NCI-H2029 treated with DMSO at 0.1 percent for 48 hours (cell line): ENCODE measurements at places on chromosomes 6 and 20.
A peak's percentile ranks its signal among the peaks of the same experiment; 100 is the strongest.

DNA sequence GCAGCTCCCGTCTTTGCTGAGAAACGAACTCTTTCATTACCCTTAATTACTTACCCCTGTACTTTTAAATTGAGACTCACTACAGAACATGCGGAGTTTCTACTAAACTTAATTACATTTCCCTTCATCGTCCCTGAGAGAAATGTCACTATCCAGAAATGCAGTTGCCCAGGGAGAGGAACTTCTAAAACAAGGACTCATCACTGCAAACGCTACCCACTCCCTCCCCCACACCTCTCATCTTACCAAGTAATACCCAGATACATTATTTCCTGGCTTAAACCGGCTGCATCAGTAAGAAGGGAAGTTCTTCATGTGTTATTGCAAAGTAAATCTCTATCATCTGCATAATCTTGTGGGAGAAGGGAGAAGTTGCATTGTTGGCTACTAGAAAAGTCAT, 138.3 kb downstream of the IPCEF1 start:
- DNase-seq, result no peak

- DNase-seq, result no peak
Measured at GRCh38 chr6:144681334-144681733, 396.2 kb downstream of the UTRN start.

GRCh38 chr6:108799354-108799717, 48.9 kb upstream of the ARMC2 start:
- no peak for DNase-seq

- no peak for DNase-seq
Measured at GRCh38 chr6:134732763-134733162, 217.1 kb downstream of the ALDH8A1 start.

DNA sequence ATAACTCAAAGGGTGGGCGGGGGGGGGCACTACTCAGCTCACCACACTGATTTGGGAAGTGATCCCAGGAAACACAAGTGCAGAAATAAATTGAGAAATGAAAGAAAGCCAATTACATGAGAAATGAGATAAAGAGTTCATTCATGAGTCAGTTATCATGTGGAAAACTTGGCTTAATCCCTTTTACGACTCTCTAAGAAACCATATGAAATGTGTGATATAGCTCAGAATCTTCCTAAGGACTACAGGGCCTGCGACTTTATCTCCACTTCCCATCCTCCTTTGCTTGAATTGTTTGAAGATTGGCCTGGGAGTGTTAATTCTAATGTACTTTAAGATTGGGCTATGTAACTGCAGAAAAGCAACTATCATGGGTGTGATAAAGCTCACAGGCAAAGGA, 3.6 kb upstream of the BTN2A2 start:
- no peak for DNase-seq

GRCh38 chr6:33116417-33116816, 40.6 kb downstream of the HLA-DPB1 start:
- no peak for DNase-seq

DNA sequence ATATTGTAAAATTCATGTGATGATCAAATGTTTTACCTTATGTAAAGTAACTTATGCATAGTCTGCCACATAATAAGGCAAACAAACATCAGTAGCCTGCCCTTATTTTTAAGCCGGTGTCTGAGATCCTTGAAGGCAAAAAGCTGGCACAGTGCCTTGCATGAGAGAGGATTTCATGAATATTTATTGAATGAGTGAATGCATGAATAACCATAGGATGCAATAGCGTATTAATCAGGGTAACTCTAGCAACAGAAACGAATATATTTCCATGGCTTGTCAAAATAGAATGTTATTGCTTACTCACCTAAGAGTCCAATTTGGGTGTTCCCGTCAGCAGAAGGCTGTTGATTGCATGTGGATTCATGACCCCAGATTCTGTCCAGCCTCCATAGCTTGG, 34.9 kb downstream of the BTBD3 start:
- DNase-seq, result no peak

GRCh38 chr6:3312604-3313231, 54.0 kb downstream of the PSMG4 start:
- DNase-seq, result no peak

- DNase-seq, result no peak
Measured at GRCh38 chr20:23877524-23877923, 2.0 kb downstream of the CST5 start.

DNA sequence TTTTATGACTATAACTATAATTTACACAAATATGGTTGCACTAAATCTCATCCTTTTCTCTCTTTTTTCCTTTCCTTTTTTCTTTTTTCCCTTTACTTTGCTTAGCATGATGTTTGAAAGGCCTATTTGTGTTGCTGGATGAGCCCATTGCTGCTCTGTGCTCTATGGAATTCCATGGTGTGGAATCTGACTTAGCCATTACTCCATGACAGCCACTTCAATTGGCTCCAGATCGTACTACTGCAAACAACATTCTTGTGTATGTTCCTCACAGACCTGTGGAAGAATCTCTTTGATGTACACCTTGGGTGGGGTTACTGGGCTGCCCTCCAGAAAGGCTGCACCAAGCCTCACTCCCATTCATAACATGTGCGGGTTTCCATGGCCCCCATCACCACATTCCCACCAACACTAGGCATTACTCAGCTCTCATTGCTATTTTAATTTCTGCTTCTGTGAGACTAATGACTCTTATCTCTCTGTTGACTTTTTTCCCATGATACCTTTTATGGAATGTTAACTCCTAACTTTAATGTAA, 979.0 kb downstream of the KIF16B start:
- DNase-seq, result no peak

- no peak for DNase-seq
Measured at GRCh38 chr20:658202-658601, 5.2 kb upstream of the SRXN1 start.

DNA sequence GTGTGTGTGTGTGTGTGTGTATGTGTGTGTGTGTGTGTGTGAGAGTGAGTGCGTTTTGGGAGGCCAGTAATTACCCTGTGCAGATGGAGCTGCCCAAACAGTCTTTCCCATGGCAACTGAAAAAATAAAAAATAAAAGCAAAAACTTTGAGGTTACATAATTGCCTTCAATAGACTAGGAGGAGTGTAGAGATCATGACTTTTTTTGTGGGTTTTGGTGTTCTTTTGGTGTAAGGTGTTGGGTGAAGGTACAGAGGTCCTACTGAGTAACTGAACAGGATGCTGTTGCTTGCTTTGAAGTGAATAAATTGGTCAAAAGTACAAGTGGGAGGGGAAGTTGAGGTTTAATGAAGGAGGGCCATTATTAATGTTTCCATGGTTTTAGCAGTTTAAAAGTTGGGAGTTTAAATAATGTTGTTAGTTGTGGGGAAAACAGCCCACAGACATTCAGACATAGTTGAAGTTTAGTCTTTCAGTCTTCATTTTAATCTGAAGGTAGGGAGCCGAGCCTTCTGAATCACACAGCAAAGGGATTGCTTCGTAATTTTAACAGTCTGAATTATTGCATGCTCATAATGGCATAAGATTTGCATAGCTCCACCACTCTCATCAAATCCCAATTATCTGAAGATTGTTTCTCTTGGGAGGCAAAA, 251.4 kb downstream of the PRL start:
- no peak for DNase-seq

- peak; percentile 8 for DNase-seq
Measured at GRCh38 chr6:123016431-123017103, 20.5 kb downstream of the CLVS2 start.

- peak; percentile 88 for DNase-seq
Measured at GRCh38 chr6:16331384-16332174, 93.2 kb downstream of the GMPR start.

- DNase-seq, result no peak
Measured at GRCh38 chr6:109285366-109285765, 96.9 kb downstream of the CD164 start.

DNA sequence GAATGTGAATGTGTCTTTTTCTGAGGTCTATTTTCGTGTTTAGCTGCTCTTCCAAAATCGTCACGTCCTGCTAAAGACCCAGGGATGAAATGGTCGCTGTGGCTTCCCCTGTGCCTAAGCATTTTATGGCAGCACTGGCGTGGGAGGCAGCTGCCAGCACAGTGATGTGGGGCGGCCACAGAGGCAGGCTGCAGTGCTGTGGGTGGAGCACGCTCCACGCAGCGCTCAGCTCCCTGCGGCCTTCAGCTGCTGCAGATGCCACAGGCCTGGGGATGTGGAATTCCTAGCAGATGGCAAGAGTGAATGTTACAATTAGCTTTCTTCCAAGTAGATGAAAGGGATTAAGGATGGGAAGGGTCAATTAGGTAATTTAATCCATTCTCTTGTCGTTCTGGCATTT, 242.6 kb downstream of the SMOC2 start:
- DNase-seq, result no peak

- DNase-seq, result no peak
Measured at GRCh38 chr6:43717389-43717788, 29.8 kb upstream of the MRPS18A start.

DNA sequence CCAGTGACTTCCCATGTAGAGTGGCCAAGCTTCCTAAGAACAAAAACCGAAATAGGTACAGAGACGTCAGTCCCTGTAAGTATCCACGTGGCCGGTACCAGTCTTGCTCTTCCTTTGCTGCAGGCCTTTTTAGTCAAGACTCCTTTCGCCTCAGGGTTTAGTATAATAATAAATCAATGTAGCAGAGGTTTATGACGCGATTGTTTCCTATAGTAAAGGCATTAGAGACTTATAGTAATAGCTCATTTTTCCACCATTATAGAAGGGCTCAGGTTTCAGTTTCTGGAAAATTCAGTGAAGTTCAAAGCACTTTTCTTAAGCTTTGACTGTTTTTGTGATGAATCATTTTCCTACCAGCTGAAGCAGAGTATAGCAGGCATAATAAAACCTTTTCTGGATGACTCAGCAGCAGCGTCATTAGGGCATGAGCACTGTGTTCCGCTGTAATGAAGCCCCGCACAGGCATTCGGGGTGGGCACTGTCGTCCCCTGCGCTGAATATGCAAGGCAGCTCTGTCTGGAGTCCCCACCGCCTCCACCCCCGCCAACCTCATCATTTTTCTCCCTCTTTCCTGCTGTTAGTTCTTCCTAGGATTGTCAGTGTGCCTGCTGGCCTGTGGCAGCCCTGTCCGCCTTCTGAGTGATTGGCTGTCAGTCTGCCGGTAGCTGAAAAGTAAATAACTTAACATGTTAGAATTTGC, 51.3 kb downstream of the PTPN1 start:
- no peak for DNase-seq

DNA sequence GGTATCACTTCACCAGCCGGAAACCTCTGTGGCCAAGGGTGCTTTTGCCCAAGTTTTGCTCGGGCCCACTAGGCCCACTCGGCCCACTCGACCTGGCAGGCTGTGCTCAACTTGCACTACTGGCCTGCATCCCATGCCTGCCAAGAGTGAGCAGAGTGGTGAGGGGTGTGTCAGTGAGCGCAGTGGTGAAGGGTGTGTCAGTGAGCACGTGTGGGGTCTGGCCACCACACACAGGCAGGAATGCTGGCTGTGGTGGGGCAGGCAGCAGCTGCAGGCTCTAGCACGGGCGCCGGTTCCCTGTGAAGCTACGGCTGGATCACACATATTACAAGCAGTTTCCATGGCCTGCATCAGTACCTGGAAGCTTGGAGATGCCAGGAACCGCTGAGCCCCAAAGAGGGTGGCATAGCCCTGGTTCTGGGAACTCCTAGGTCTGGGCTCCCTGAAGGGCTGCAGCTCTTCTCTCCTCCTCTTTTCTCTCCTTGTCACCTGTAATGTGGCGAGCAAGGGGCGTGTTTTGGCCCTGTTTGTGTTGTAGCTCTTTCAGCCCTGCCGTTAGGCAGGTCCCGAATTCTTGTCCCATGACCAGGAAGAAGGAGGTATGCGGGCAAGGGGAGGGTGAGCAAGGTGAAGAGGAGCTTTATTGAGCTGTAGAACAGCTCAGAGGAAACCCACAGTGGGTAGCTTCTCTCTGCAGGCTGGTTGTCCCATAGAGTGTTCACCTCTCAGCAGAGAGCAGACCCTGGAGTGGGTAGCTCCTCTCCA, 51.0 kb upstream of the CLDN20 start:
- DNase-seq, result no peak

DNA sequence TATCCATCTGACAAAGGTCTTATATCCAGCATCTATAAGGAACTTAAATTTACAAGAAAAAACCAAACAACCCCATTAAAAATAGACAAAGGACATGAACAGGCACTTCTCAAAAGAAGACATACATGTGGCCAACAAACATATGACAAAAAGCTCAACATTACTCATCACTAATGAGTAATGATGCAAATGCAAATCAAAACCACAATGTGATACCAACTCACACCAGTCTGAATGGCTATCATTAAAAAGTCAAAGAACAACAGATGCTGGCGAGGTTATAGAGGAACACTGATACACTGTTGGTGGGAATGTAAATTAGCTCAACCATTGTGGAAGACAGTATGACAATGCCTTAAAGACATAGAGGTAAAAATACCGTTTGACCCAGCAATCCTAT, 13.9 kb downstream of the MACROD2 start:
- no peak for DNase-seq

DNA sequence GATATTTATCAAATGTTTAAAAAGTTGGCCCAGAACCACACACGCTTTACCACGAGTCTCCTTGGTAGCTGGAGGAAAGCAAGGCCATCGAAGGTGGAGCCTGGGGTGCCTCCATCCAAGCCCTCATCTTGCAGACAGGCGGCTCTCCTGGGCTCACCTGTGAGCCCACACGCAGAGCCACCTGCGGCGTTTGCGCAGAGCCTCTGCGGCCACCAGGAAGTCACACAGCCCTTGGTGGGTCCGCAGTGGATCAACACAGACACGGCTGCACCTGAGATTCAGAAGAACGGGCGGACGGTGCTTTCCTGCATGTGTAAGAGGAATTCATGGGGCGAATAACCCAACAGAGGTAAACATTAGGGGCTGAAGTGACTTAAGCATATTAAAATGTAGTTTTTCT, 24.5 kb upstream of the SMOC2 start:
- DNase-seq, result no peak

DNA sequence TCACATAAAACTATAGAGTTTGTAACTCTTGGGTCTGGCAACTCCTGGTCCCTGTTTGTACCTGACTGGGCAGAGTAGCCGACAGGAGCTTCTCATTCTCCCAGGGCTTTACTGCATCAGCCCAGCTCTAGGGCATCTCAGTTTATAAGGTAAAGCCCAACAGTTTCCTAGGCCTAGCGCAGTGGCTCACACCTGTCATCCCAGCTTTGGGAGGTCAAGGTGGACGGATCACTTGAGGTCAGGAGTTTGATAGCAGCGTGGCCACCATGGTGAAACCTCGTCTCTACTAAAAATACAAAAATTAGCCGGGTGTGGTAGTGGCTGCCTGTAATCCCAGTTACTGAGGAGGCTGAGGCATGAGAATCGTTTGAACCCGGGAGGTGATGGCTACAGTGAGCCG, 47.8 kb downstream of the ATP9A start:
- DNase-seq, result no peak

- DNase-seq, result no peak
Measured at GRCh38 chr6:149593408-149593807, 27.2 kb downstream of the GINM1 start.
